ENCODE measurements at places on chromosomes 11 and 22. TPM values are rescaled to one million over a fixed set of nuclear protein-coding genes. Genes with fewer than 3 reads are reported as not detected.
A peak's percentile ranks its signal among the peaks of the same experiment; 100 is the strongest.

DNA sequence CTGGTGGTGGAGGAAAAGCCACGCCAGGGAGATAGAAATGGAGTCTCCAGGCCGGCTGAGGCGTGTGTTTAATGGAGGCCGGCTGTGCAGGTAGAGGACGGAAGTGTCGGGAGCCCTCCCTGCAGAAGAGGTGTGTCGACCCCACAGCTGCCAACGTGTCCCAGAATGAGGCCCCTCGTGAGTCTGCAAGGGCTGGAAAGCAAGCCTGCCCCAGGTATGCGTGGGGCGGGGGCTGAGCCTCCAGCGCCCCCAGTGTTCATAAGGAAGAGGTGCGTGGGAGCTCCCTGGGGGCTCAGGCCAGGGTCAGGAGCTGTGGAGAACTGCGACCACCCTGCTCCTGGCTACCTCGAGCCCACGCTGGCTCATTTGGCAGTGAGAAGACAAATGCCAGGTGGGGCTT, 38.0 kb upstream of the JAM3 start:
- H3K27ac ChIP-seq = no peak overlapping the region
- no peak for DNase-seq
- H3K36me3 ChIP-seq = no peaks in the 10 kb centered on the region
- H3K4me1 ChIP-seq = peaks cover 16% of the 10 kb centered on the region
- peaks cover 2% of the 10 kb centered on the region for H3K27me3 ChIP-seq
- no peak overlapping the region for H3K4me3 ChIP-seq

Gene SLC37A2
- polyA plus RNA-seq = 274 TPM

DNA sequence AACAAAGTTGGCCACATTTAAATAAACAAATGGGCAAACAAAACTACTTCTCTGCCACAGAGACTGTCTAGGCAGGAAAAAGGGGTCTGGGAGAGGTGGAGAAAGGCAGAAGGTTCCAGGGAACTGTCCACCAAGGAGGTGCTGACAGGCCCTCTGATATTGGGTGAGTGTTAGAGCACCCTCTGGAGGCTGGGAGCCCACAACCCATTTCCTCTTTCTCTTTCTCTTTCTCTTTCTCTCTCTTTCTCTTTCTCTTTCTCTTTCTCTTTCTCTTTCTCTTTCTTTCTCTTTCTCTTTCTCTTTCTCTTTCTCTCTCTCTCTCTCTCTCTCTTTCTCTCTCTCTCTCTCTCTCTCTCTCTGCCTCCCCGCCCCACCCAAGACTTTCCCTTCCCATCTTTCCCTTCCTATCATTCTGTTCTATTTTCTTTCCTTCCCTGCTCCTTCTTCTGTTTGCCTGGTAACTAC, 912.8 kb downstream of the DLG2 start:
- no peaks in the 10 kb centered on the region for H3K4me1 ChIP-seq
- H3K4me3 ChIP-seq = no peak overlapping the region
- peak; percentile 65 for DNase-seq
- no peaks in the 10 kb centered on the region for H3K36me3 ChIP-seq
- H3K27ac ChIP-seq = no peak overlapping the region

DNA sequence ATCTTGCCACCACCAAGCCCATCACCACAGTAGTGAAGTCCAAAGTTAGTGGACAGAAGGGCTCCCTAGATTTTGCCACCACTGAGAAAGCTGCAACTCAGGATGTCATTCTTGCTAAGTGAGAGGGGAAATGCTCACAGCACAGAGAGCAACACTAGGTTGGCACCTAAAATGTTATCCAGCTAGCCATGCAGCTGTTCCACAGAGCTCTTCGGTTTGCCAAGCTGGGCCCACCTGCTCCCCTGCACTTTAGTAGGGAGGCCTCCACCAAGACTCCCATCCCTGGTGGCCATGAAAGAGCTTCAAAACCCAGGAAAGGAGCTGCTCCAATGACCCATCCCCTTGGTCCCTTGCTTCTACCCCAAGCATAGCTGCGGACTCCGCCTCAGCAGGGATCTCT, 63.8 kb downstream of the TRIM29 start:
- H3K4me3 ChIP-seq = no peak overlapping the region
- no peak for DNase-seq
- peaks cover 2% of the 10 kb centered on the region for H3K27me3 ChIP-seq
- no peaks in the 10 kb centered on the region for H3K4me1 ChIP-seq
- no peaks in the 10 kb centered on the region for H3K36me3 ChIP-seq

Gene KCNC1
- 1.2 TPM for polyA plus RNA-seq

Gene TMEM191B
- polyA plus RNA-seq = not detected

Gene EXT2
- 28.7 TPM for polyA plus RNA-seq

GRCh38 chr22:31814942-31815341, 61.1 kb downstream of the DEPDC5 start:
- H3K4me3 ChIP-seq = no peak overlapping the region
- no peak for DNase-seq
- no peaks in the 10 kb centered on the region for H3K36me3 ChIP-seq
- no peaks in the 10 kb centered on the region for H3K4me1 ChIP-seq

Gene MRPL40
- 73.6 TPM for polyA plus RNA-seq

GRCh38 chr11:116364348-116364747, 408.4 kb downstream of the BUD13 start:
- DNase-seq = no peak
- H3K4me1 ChIP-seq = no peaks in the 10 kb centered on the region

- no peaks in the 10 kb centered on the region for H3K4me1 ChIP-seq
- H3K27ac ChIP-seq = no peak overlapping the region
- H3K27me3 ChIP-seq = no peaks in the 10 kb centered on the region
- no peak for DNase-seq
Observed at GRCh38 chr11:29318134-29318845, 698.5 kb downstream of the KCNA4 start.

DNA sequence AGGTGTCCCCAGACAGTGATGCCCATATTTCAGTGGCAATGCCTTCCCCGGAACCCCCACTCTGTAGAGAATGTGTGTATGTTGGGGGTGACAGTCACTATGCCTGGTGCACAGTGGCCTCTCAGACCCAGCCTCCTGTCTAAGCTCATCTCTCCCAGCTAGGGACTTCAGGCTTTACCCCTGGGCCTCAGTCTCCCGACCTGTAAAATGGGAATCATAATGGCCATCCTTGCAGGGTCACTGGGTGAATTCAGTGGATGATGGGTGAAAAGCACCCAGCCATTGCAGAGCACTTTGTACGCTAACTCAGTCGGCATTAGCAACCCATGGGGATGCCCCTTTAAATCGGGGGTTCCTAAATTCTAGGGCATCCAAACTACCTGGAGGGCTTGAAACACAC, 18.9 kb downstream of the FGF3 start:
- H3K4me1 ChIP-seq = no peaks in the 10 kb centered on the region
- no peak for DNase-seq
- H3K27ac ChIP-seq = no peak overlapping the region
- no peaks in the 10 kb centered on the region for H3K27me3 ChIP-seq
- no peaks in the 10 kb centered on the region for H3K36me3 ChIP-seq

Gene MRGPRE
- not detected for polyA plus RNA-seq

DNA sequence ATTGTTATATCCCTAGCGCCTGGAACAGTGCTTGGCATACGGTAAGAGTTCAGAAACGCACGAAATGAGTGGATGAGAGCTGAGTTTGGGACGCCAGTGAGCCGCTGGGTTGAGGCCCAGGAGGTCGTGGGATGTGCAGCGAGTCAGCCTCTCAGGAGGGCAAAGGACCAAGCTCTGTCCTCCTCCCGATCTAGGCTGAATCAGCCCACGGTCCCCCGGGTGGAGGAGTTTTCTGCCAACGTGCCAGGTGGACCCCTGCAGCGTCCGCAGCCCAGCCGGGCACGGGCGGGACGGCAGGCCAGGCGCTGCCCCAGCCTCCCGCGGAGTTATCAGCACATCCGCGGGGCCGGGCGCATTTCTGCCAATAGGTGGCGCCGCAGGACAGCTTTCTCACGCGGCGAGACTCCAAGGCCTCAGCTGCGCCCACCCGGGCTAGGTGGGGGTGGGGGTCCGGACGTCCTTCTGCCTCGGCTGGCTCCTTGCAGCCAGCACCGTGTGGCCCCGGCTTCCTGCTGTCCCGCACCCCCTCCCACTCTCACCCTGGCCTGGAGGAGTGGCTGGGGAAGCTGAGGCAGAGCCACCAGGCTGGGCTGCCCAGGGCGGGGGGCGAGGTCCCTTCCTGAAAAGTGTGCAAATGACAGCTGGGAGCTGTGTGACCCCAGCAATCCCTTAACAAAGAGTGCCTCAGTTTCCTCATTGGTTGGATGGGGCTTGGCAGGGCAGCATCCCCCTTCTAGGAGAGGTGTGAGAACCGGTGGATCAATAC, 2.2 kb upstream of the RPS19BP1 start:
- DNase-seq = peak; percentile 84
- H3K27ac ChIP-seq = no peak overlapping the region
- H3K27me3 ChIP-seq = no peaks in the 10 kb centered on the region

Gene OR8G5
- polyA plus RNA-seq = not detected

Gene TAGLN
- 489 TPM for polyA plus RNA-seq

DNA sequence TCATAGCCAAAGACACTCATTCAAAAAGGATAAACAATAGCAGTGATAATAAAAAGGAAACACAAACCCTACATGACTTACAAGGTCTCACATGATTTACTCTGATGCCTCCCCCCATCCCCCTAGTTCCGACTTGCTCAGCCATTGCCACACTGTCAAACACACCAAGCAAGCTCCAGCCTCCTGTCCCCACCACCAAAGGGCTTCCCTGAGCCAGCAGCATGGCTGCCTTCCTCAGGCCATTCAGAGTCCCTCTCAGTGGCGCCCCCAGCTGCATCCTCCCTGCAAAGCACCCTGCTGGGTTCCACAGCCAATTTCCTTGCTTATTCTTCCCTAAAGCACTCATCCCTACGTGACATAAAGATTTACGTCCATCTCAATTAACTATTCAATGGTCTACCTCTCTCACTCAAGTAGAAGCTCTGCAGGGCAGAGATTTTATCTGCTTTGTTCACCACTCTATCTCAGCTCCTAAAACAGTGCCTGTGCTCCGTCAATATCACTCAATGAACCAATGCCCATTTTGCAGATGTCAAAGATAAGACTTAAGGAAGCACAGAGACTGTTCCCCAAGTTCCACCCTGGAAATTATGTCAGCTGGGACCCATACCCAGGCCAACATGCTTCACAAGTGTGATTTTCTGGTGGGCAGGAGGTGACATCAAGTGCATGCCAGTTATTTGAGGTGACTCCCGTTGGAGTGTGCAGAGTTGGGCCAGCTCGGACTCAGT, 106.9 kb downstream of the SYN3 start:
- DNase-seq = peak; percentile 50
- H3K27ac ChIP-seq = no peak overlapping the region
- H3K4me1 ChIP-seq = peaks cover 30% of the 10 kb centered on the region
- H3K36me3 ChIP-seq = no peaks in the 10 kb centered on the region
- H3K4me3 ChIP-seq = no peak overlapping the region

- H3K27ac ChIP-seq = no peak overlapping the region
- H3K4me1 ChIP-seq = no peaks in the 10 kb centered on the region
- no peaks in the 10 kb centered on the region for H3K27me3 ChIP-seq
- no peak for DNase-seq
- H3K4me3 ChIP-seq = no peak overlapping the region
- no peaks in the 10 kb centered on the region for H3K36me3 ChIP-seq
Observed at GRCh38 chr11:80822308-80822707, 1381.5 kb upstream of the TENM4 start.

DNA sequence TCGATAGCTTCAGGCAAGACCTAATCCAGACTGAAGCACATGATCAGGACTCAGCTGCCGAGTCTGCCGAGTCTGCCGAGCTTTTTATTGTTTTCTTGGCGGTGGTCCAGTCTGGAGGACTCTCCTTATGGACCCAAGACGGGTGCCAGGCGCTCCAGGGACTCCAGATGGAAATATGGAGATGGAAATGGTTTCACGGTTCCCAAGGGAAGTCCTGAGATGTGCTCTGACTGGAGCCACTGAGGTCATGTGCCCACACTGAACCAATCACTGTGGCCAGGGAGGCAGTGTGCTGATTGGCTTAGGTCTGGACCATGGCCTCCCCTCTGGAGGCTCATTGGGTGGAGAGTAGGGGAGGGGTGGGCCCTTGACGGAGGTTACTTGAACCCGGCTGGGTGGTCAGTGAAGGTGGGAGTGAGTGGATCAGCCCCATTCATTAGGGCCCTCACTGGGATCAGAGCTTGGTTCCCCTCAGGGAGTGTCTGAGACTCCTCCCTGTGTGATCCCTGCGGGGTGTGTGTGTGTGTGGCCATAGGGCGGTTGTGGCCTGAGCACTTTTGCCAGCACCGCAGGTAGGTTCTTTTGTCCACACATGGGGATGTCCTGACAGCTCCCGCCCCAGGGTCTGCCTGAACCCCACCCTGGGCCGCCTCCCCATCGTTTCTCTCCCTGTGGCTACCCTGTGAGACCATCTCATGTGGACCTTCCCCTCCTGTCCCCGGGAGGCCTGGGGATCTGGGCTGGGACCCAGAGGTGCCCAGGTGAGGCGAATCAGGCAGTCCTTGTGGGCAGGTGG, 14.0 kb downstream of the RPS6KA4 start:
- H3K4me1 ChIP-seq = peaks cover 1% of the 10 kb centered on the region
- H3K27me3 ChIP-seq = no peaks in the 10 kb centered on the region
- H3K4me3 ChIP-seq = no peak overlapping the region

DNA sequence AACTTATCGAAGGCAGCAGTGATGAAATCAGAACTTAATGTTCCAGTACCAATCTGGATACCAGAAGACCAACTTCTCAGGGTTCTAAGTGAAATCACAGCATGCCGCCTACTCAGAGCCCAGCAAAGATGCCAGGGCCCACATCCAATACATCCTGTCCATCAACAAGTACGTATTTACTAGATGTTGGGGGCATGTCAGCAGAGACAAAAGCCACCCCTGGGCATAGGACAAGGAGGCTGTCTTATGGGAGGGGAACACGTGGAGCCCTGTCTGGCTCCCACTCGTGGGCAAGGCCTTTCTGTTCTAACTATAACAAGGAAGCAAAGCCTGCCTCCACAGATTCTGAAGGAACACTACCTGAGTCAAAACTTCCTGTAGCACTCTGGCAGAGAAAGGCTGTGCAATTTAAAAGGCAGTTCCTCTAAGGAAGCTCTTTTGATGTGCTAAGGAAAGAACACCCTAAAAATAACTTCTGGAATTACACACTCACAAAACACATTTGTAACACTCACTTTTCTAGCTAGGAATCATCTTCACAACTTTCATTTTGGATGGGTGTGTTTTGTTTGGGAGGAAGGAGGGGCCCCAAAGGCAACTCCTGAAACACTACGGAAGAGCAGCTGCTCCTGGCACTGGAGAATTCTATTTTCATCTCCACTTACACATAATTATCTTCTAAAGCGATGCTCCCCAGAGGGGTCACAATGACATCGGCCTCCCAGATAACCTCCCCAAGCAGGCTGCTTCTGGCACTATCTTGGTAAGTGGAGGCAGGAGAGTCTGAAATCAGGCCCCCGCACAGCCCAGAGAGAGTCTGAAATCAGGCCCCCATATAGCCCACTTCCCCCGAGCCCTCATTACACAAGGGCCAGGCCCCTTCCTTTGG, 14.2 kb downstream of the SMCO4 start:
- H3K36me3 ChIP-seq = no peaks in the 10 kb centered on the region
- peak overlapping the region; percentile 75 for H3K27ac ChIP-seq
- H3K4me3 ChIP-seq = no peak overlapping the region
- H3K27me3 ChIP-seq = no peaks in the 10 kb centered on the region
- H3K4me1 ChIP-seq = peaks cover 42% of the 10 kb centered on the region

Data from adrenal gland (tissue), 19 donors.